ENCODE measurements at places on chromosomes 2 and 18.

DNA sequence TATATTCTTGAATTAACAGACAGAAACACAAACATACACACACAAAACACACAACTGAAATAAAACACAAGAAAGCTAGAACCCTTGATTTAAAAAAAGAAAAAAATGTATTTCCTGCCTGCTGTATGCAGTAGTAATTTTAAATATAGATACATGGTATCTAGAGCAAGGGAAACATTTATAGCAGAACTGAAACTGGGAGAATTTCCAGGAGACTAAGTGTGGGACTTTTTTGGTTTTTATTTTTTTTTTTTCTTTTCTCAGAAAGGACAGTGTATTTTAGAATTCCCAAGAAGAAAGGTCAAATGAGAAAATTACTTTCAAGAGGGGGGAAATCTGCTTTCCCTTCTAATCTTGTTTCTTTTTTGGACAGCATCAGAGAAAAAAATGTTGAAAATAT lies 558.9 kb upstream of the PKDCC start:
- DNase-seq, result no peak

DNA sequence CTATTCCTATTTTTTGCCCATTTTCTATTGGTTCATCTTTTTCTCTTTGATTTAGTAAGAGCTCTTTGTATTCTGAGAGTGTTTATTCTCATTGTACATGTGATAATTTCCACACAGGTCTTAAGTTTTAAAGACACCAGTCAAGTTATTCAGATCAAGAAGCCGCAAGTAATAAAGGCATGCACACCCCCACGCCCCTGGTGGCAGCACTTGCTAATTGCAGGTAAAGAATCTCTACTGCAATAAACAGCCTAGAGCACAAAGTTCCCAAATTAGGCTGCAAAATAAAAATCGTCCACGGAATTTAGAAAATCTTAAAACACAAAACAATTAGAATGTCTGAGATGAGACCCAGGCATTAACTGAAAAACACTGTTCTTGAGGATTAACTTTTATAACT lies 45.2 kb downstream of the ST3GAL5 start:
- DNase-seq, result peak; percentile 33

GRCh38 chr2:109211315-109211714 lies 82.3 kb downstream of the SH3RF3 start:
- no peak for DNase-seq

DNA sequence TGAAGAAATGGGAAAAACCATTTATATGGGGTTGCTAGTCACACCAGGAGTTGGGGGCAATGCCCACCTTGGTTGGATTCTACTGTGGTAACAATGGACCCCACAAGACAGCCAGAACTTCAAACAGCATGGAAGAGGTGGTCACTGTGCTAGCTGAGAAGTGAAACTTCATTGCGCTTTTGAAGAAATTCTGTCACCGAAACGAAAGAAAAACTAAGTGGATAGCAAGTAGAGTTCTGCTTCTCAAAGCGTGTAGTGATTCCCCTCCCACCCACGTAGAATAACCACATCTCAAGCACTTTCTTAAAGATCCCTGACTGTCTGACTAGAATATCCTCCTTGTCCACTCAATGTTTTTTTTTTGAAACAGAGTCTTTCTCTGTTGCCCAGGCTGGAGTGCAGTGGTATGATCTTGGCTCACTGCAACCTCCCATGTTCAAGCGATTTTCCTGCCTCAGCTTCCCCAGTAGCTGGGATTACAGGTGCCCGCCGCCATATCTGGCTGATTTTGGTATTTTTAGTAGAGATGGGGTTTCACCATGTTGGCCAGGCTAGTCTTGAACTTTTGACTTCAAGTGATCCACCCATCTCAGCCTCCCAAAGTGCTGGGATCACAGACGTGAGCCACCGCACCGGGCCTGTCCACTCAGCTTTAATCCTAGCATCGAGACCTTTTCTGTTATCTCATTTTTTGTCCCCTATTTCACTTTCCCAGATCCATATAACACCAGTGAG lies 30.1 kb upstream of the CCL20 start:
- DNase-seq, result no peak

DNA sequence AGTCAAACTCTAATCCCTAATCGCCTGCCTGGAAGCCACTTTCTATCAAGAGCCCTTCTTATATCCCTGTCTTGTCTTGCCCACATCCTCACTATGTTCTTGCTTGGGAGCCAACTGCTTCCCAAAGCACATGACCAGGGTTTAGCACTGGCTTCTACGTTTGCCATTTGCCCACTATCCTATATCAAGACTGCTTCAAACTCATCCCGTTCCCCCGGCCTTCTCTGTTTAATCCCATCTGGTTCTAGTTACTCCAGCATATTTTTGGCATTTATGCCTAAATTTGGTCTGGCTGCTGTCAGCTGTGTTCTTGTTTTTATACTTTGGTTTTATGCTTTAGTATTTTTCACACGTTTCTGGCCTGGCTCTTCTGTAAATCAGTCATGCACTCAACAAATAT lies 40.2 kb downstream of the POLR1A start:
- no peak for DNase-seq

DNA sequence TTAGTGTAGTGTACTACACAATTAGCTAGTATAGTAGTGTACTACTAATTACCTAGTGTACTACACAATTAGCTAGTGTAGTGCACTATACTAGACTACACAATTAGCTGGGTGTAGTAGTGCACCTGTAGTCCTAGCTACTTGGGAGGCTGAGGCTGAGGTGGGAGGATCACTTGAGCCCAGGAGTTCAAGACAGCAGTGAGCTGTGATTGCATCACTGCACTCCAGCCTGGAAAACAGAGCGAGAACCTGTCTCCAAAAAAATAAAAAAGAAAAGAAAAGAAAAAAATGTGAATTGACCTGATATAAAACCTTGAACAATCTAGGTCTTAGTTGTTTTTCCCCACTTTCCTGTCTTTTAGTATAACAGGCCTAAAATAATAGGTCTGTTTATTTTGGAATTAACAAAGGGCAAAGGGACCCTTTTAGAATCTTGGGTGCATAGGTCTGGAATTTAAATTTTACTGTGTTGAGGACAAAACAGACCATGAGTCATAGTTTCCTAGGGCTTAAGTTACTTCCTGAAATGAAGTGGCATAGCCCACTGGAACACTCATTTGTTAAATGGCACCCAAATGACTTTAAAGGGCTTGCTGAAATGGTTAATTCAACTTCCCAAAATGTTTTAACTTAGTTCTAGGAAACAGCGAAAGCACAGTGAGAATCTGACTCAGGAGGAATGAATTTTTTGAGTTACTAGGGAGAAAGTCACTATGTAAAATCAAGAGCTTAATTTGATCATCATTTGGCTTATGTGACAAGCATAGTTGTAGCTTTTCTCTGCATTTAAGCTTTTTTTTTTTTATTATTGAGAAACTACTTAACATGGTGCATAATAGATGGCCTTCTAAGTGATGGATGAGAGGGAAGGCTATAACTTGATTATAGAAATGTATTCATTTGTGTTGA lies 50.7 kb upstream of the ARL5A start:
- DNase-seq, result peak; percentile 25

GRCh38 chr18:79910563-79911343 lies 40.7 kb downstream of the SLC66A2 start:
- DNase-seq, result no peak

DNA sequence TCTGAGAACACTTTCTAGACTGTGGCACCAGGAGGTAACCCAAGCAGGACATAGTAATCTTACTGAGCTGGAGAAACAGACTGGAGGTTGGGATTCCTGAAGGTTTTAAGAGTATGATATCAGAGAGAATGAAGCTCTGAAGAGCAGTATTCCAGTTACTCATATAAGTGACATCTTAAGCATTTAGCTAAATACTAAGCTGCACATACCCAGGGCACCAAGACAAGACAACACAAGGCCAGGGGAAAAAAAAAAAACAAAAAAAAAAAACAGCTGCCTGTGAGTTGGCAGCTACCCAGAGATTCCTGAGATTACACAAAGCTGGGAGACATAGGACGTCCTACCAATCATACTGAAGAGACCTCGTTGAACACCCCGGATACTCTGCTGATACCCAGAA lies 175.8 kb downstream of the SRBD1 start:
- peak; percentile 52 for DNase-seq

- DNase-seq, result no peak
Observed at GRCh38 chr2:215966274-215966673, 47.1 kb downstream of the MREG start.

GRCh38 chr2:71100195-71100964 lies 29.6 kb downstream of the MCEE start:
- DNase-seq, result peak; percentile 80

Measured in urothelium cell line (cell line).